Stimulated activated CD4-positive, alpha-beta T cell treated with anti-CD3 and anti-CD28 coated beads, Interleukin-15, amount 100 ng/mL, for 24 hours (primary cell): ENCODE measurements at places on chromosomes 12 and 14.
A peak's percentile ranks its signal among the peaks of the same experiment; 100 is the strongest.

DNA sequence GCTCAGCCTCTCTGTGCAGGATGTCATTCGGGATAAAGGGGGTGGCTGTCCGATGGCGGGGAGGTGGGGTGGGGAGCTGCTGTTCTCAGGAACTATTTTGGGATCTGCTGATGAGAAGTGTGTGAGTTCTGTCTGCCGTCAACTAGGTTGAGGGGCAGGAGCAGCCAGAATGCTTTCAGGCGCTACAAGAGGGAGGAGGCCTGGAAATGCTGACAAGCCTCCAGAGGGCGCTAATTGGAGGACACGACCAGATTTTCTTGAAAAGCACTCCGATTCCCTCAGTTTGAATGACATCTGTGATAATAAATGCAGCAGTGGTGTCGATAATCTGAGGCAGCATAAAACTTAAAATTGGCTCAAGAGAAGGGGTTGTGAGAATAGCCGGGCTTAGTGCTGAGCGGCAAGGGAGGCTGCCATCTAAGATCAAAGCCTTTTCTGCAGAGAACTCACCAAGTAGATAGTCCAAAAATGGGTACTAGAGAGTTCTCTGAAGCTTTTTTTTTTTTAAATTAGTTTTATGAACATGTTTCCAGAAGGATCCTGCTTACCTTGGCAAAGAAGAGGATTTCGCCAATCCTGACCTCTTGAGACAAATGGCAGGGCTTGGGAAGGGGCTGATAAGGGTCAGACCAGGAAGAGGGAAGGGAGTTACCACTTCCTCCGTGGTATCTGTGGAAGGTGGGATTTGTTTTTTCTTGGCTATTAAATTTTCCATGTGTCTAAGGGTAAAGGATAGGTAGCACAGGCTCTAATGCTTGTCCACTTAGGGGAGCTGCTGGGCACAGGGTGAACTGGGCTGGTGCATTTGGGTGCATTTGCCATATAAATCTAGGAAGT, 94.4 kb downstream of the CRACR2A start:
- peak; percentile 39 for DNase-seq

DNA sequence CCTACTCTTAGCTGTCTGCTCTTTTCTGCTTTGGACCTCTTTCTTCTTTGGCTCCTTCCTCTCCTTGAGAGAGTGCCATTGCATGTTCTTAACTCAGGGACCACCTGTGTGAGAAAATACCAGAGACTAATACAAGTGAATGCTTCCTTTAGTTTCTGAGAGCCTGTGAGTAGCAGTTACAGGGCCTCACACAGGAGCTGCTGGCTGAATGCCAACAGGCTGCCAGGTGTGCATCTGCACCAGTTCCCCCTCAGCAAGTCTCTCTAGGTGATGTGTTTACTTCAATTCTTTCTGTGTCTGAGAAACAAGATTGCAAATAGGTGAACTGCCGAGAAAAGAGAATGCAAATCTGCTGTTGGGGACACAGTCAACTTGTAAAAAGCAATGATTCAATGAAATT, 108.2 kb downstream of the STXBP6 start:
- no peak for DNase-seq

- DNase-seq = no peak
Observed at GRCh38 chr14:60616461-60616959, 32.8 kb downstream of the SIX1 start.

DNA sequence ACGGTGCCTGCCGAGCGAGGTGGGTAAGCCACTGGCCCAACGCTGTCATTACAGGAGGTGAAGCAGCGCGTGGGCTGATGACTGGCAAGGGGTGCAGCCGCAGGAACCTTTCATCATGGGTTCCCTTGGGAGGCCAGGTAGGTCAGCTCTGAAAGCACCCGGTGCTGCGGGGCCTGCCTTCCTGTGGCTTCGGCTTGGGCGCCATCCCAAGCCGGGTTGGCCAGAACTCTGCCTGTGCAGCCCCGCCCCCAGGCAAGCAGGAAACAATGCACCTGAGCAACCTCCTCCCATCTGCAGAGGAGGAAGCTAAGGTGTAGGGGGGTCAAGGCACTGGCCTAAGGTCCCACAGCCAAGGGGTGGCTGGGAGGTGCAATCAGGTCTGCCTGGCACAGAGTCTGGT, 20.0 kb upstream of the HHIPL1 start:
- no peak for DNase-seq

DNA sequence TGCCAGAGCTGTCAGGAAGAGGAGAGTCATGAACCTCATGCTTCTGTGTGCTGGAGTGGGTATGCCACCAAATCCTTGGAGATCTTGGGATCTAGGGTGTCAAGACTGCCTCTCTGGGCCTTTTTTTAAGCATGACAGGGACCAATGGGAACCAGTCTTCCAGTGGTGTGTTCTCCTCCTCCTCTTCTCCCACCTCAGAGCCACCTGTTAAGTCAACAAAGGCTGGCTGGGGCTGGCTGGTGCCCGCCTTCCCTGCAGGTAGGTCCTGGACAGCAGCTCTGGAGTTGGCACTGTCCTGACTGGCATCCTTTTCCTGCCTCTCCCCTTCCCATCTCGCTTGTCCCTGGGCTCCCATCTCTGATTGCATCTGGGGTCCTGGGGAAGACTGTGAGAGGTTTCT, at the start of gene DCD:
TSS of gene DCD (minus strand) at position 101 of the 400 bp plus-strand sequence. CDS start at position 39, 62 bp downstream.
- no peak for DNase-seq

- no peak for DNase-seq
Observed at GRCh38 chr12:130813436-130813835, 25.6 kb downstream of the STX2 start.

GRCh38 chr12:96529912-96530311, 40.5 kb downstream of the CFAP54 start:
- no peak for DNase-seq

GRCh38 chr14:90811641-90812040, 4.6 kb downstream of the TTC7B start:
- DNase-seq = no peak

GRCh38 chr12:40034156-40034555, 71.7 kb downstream of the SLC2A13 start:
- no peak for DNase-seq

- no peak for DNase-seq
Observed at GRCh38 chr14:103576371-103577024, 13.7 kb downstream of the COA8 start.

- DNase-seq = no peak
Observed at GRCh38 chr12:67852701-67853100, 136.5 kb upstream of the IFNG-AS1 start.

DNA sequence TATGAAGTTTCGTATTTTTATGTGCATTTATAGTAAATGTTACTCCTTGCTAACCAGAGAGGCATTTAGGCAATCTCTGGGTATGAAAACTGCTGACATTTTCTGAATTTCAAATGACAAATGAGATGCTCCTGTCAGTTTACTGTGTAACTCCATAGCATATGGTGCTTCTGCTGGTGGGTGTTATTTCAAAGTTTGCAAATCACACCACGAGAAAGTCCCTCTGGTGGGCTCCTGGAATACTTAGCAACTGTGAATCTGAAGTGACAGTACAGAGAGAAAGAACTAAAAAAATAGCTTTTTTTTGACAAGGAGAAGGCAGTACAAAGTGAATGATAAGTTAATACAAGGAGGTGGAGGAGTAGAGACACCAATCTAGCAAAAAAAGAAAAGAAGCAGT, 161.5 kb downstream of the DERA start:
- DNase-seq = no peak

- no peak for DNase-seq
Observed at GRCh38 chr12:88400302-88400701, 180.0 kb downstream of the KITLG start.

DNA sequence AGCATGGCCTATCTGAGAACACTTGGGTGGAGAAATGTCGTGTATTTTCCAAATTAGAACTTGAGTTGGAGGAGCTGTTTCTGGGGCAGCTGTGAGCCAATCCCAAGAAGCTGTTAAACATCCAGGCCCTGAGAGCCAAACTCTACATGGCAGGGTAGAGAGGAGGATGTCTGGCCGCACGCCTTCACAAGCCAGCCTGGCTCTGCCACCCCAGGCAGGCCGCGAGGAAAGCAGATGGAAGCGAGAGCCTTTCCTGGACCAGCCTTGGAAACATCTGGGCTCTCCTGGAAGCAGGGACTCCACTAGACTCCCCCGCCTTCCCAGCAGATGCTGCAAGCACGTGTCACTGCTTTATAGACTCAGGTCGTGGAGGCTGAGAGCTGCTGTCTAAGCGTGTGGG, 312.8 kb upstream of the FKBP4 start:
- DNase-seq = no peak

DNA sequence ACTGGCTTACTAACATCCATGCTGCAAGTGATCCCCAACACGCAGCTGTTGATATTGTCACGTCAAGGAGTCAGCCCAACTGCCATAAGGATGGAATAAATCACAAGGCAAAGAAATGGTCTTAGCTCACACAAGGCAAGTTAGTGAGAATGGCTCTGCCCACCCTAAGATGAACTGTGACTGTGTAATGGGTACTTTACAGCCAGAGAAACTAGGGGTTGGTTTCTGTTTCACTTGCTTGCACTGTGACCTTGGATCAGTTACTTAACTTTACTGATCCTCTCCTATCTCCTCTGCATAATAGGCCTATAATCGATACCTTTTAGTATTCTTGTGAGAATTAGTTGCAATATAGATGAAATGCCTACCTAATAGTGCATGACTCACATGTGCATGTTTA, 52.2 kb upstream of the ANO2 start:
- DNase-seq = no peak

DNA sequence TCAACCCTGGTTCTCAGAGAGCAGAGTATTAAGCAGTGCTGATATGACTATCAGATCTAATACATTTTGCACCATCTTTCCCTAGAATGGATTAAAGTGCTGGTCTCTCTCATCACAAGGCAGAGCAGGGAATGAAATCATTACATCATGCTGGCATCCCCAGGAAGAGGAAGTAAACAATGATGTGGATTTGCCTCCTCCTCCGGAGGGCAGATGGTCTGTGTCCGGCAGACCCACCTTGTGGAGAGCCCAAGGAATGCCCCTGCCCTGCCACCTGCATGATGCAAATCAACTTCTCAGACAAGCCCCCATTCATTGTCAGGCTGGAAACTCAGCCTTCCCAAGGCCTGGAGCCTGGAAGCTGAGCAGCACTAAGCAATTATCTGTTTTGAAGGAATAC, 1149.1 kb downstream of the VRK1 start:
- no peak for DNase-seq

- no peak for DNase-seq
Observed at GRCh38 chr12:118068445-118068844, 7.5 kb upstream of the WSB2 start.

- no peak for DNase-seq
Observed at GRCh38 chr12:50186681-50187080, 19.5 kb upstream of the CERS5 start.

GRCh38 chr12:12977231-12977630, 22.8 kb downstream of the HEBP1 start:
- no peak for DNase-seq

DNA sequence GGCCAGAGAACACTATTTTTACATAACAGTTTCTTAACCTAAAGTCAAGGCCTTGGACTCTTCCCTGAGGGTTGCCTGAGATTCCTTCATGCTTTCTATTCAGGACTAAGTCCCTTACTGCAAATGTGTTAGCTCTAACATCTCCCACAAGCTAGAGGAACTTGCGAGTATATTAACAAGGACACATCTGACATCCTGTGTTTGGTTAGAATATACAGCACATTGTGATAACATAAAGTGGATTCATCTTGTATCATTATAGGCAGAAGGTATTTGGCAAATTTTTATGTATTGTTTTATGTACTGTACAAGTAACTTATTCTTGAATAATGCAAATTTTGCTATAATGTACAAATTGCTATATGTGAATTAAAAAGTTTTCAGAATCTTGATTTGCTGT, 45.5 kb downstream of the SH2B3 start:
- no peak for DNase-seq

DNA sequence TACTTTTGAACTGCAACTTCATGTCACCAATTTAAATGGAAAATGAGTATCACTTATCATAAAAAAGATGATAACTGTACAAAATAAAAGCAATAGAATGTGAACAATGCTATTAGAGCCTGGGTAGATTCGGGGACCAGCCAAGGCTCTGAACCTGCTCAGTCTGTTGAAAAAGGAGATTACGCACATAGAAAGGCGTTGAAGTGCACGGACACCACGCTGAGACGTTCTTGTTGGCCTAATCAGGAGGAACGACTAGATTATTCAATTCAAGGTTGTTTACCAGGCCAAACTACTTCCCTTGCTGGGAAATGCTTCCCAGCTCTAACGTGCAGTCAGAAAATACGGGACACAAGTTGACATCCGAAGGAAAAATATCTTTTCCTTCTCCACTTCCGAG, 23.5 kb upstream of the BDKRB1 start:
- no peak for DNase-seq

DNA sequence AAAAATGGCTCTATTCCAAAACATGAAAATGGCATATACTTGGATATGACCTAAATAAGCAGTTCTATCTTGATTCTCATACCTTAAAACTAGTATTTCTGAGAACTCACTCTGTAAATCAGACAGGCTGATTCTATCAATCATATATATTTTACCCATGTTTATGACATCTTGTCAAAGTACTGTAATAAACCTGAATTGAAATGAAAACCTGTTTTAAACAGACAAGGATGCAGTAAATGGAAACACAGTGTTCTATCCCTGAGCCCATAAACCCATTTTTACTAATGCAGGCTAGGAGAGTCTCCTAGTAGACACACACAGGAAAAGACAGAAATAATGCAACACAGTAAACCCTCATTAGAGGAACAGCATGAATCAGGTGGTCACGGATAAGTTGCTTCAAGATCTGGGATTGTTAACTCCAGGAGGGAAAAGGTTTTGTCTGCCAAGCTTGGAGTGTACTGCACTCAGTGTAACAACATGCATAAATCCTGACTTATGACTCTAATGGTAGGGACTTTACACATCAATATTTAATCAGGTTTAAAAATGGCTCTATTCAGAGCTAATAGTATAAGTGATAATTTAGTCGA, 93.6 kb upstream of the CPNE8 start:
- DNase-seq = no peak

DNA sequence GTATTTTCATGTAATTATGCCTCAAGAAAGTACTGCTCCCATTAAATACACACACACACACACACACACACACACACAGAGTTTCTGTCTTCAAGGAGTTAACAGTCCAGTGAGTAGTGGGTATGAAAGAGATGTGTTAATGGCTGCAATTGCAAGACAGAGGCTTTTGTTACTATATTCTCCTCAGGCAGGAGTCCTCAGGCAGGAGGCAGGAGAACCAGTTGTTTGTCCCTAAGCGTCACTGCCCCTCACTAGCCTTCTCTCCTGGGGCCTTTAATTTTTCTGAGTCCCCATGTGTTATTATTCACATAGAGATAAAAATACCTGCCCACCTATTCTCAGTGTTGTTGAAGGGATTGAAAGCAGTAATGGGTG, 31.2 kb downstream of the DAD1 start:
- DNase-seq = no peak

- no peak for DNase-seq
Observed at GRCh38 chr14:81161749-81162148, 59.0 kb downstream of the GTF2A1 start.

DNA sequence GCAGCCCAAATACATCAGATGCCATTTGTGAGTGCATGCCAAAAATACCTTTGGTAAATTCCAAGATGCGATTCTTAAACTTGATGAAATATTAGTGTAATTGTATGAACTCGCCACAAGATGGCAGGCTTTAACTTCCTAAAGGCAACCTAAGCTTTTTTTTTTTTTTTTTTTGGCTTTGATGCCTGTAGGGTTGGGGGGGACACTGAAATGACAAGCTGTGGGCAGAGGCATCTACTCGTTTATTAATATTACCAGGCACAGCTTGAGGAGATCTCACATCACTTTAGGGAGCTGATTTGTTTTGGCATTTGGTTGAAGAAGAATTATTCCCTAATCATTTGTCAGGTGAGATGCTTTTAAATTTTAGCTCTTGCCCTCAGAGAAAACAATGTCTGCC, 126.7 kb upstream of the CCDC196 start:
- peak; percentile 9 for DNase-seq
